Stimulated activated CD8-positive, alpha-beta memory T cell treated with anti-CD3 and anti-CD28 coated beads, Interleukin-12 subunit alpha, Interleukin-12 subunit beta, amount 100 ng/mL, for 1 hour (primary cell): ENCODE measurements at places on chromosomes 12 and 14.
A peak's percentile ranks its signal among the peaks of the same experiment; 100 is the strongest.

GRCh38 chr12:124916374-124917134, 2.1 kb upstream of the UBC start:
- peak; percentile 36 for DNase-seq

DNA sequence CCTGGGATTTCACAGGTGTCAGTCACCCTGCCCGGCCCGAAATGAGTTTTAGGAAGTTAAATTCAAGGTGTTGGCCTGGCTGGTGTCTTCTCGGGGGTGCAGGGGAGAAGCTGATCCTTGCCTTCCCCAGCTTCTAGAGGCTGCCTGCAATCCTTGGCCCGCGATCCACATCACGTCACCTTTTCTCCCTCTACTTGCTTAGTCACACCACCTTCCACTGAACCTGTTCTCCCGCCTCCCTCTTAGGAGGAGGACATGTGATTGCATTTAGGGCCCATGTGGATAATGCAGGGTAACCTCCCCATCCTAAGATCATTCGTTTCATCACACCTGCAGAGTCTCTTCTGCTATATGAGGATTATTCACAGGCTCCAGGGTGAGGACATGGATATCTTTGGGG, 25.4 kb upstream of the ATXN2 start:
- no peak for DNase-seq

- no peak for DNase-seq
Measured at GRCh38 chr12:47135578-47135977, 55.8 kb upstream of the AMIGO2 start.

GRCh38 chr14:99195602-99196309, 76.2 kb downstream of the BCL11B start:
- DNase-seq = no peak
